HS-5 (cell line): ENCODE measurements at places on chromosomes 1 and 21.

- no peak for DNase-seq
These were observed 306.2 kb downstream of the FAM72C start for GRCh38 chr1:143665606-143666005.

GRCh38 chr1:53080769-53081168, 18.8 kb downstream of the PODN start:
- no peak for DNase-seq

- no peak for DNase-seq
These were observed 162.4 kb downstream of the ZSCAN20 start for GRCh38 chr1:33634806-33635205.

DNA sequence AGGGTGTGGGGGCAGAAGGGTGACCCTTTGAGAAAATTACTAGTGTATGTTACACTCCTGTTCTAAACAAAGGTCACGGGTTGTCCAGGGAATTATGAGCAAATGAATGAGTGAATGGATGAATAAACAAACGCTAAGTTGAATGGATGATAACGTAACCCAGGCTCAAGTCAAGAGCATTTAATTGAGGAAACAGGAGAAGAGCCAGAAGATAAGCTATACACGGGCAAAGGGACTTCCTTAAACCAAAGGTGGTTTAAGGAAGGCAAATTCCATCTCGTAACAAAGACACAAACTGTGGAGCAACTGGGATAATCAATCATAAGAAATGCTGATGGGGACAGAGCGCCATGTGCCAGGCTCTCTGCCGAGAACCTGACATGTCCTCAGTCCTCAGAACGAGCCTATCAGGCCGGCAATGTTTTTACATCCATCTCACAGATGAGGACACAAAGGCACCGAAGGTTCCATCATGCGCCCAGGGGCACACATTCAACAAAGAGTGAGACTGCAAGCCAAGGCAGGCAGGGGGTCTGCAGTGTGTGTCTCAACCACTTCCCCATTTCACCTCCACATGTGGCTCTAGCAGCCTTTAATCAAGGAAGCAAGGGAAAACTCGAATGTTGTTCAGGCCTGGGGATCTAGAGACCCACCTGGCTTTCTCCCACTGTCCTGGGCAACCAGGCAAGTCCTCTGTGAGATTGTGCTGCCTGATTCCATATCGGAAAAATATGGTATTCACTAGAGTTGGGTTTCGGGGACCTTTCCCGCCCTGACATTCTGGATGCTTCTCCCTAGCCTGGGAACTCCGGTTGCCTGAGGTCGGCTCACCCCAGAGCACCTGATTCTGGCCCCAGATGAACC, 126.8 kb upstream of the EDN2 start:
- no peak for DNase-seq

- DNase-seq = no peak
These were observed 98.4 kb upstream of the LYPLAL1 start for GRCh38 chr1:219075121-219075879.

DNA sequence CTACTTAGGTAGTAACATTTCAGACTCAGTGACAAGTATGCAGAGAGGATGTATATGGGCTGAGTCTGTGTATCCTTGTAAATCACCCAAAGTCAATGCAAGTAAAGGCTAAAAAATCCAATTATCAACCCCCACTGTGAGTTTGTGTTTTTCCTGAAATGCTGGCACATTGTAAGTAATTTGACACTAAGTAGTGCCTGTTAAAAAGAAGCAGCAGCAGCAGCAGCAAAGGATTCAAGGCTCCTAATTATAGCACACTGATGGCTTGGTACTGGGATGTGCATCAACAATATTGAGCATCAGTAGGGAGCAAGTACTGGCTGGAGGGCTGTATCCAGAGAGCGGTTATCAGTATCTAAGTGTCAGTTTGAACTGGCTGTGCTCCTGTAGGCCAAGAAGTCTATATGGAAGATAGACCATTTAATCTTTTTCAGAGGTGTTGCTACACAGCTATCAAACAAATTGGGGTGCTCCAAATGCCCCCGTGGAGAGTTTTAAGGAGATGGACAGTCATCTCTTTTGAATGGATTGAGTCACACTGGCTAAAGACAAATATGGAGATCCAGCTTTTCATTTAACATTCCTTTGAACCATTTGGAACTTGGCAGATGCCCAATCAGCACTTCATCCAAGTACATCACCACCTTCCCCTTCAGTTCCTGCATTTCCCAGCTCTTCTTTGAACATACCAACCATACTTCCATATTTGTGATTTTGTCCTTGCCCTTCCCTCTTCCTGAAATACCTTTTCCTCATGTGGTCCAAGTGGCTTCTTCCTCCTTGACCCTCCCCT, 241.2 kb upstream of the ST6GALNAC5 start:
- DNase-seq = no peak

DNA sequence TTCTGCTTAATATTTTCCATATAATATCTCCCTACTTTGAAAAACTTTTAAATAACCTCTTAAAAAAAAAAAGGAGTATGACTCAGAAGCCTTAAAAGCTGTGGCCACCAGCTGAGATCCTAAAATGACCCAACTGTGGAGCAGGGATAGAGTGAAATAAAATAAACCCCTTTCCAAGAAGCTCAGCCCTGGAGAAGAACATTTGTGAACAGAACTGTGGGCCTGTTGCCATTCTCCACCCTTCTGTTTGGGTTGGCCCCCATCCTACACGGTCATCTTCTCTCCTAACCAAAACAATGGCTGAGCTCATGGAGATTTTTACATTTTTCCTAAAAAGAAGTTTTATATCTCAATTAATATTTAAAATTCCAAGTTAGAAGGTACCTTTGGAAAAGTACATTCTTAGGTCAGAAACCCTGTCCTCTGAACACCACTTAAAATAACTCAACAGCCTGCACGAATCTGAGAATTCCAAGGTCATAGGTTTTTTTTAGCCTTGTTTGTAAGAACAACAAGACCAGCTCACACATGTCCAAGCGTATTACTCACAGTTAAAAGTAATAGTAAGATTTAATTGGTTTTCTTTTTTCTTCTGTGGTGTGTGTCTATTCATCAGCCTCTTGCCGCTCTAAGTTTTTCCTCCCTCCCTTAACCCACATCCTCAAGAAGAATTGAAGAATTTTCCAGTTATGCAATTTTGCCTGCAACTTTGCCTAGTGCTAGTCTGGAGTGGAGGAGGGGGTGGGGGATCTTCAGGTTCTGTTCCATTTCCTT, 107.7 kb upstream of the ERRFI1 start:
- DNase-seq = peak; percentile 75

- no peak for DNase-seq
These were observed 79.0 kb upstream of the CAPZB start for GRCh38 chr1:19564366-19564765.

GRCh38 chr21:27596196-27596595, 629.3 kb upstream of the ADAMTS5 start:
- DNase-seq = no peak

DNA sequence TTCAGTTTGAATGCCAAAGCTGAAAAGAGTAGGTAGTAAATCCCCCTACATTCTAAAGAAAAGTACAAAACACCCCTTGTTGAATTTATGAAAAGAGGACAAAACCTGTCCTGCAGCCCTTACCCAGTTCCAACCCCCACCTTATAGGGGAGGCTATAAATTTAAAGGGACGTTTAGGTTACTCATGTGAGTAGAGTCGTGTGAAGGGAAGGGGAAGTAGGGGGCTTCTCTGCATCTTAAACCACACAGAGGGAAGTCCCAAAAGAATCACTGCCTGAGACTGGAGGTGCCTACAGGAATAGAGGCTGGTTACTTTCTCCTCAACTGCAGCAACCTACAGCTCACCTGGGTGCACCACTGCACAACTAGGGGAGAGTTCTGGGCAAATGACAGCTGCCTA, 36.7 kb upstream of the KIRREL1 start:
- no peak for DNase-seq

GRCh38 chr1:17829579-17829978, 74.4 kb downstream of the ACTL8 start:
- DNase-seq = no peak

DNA sequence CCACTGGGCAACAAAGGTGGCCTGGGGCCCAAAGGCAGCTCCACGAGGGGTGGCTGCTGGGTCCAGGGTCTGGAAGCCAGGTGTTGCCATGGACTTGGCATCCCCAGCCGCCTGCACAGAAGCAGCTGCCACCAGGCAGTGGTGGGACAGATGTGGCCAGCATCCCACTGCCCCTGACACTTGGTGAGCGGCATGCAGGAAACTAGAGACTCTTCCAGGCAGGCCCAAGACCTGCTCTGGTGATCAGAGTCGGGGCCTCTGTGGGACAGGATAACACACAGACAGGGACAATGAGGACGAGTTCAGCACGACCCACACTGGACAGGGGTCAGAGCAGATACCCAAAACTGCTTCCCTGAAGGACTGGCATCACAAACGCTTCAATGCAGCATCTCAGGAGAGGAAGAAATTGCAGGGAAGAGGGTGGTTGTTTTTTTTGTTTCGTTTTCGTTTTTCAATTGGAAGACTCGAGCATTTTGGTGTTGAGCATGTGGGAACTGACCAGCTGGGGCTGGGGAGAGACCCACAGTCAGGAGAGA, 34.1 kb upstream of the RNF187 start:
- no peak for DNase-seq

DNA sequence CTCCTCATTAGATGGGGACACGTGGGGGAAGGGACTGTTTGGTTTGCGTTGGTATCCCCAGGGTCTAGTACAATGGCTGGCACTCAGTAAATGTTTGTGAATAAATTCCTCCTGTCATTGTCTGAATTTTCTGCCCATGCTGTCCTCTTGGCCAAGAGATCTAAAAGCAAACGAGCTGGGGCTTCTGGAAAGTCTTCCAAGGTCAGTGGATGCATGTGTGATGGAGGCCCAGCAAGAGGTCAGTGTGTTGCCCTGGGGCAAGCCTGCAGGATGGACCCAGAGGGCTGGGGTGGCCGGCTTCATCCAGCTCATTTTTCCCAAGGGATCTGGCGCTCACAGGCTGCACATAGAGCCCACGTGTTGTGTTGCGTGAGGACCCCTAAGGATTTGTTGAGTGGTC, 30.0 kb upstream of the JUN start:
- DNase-seq = no peak

GRCh38 chr1:205930195-205930577, 13.1 kb downstream of the SLC26A9 start:
- DNase-seq = no peak

DNA sequence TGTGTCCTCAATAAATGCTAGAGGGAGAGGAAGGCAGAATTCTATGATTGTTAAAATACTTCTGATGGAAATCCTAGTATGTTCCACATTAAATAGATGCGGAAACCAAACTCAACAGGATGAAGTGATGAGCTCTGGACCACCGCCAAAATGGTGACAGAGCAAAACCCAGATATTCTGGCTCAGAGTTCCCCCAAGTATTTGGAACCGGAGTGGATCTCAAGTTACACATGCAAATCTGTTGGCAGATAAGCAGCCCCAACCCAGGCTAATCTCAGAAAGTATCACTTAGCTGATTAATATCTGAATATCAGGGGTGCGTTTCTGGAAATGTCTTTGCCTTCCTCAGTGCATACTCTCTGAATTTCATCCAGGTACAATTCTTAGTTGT, 17.4 kb upstream of the GRHL3 start:
- no peak for DNase-seq

DNA sequence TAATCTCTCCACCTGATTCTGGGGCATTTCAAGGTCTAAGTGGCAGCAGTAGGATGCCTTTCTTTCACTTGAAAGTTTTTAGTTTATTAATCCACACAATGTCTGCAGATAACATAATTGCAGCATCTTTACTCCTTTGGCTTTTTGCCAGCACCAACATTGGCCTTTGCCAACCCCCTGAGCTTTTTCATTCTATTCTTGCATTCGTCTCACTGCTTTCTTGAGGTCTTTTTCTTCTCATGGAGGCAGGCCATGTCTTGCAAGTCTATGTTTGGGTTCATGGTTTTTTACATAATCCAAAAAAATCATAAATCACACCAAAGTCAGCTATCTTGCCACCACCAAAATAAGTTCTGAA, 30.4 kb upstream of the COG2 start:
- no peak for DNase-seq

DNA sequence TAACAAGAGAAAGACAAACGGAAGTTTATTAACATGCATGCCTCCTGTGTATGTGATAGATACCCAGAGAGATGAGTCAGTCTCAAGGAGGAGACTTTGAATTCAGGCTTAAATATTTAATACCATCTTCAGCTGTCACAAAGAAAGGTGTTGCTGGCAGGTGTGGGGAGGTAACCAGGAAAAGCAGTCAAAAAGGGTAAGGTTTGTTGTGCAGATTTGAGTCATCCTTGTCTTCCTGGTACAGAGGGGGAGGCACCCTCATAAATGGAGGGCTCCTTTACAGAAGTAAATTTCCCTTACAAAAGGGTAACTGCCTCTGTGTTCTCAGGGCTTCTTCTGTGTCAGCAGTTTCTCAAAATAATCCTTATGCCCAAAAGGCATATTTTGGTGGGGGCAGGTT, 75.2 kb upstream of the B3GALT5 start:
- DNase-seq = no peak

- no peak for DNase-seq
These were observed 689 bp upstream of the ZNF644 start for GRCh38 chr1:91022518-91022929.

DNA sequence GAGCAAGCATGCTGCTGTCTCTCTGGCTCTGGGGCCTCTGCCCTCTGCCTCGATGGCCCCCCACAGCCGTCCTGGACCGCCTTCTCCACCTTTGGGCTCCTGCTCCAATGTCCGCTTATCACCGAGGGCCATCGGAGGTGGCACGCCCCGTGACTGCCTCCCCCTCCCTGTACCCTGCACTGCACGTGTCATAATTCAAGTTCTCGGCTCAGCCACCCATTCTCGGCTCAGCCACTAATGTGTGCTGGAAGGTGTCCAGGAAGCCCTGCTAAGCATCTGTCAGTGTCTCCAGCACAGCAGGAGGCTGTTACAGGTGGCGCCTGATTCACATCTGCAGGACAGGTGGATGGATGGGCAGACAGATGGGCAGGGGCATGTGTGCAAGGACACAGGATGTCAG, 45.5 kb downstream of the TP73 start:
- DNase-seq = no peak

- no peak for DNase-seq
These were observed 776 bp upstream of the TNFRSF9 start for GRCh38 chr1:7941437-7941793.

DNA sequence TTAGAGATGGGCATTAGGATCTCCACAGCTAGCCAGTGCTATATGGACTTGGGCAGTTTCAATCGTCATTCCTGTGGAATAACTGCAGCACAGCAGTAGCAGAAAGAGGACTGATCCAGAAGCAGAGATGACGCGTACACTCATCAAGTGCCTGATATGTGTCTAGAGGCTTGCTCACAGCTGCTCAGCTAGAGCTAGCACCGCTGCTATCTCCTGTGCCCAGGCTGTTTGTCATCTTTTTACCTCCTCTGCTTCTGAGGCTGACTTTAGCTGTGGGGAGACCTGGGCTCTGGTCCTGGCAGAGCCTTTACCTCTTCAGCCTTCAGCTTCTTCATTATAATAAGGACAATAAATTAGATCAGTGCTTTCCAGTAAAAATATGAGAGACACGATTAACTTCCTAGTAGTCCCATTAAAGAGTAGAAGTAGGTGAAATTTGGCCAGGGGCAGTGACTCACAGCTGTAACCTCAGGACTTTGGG, 5.3 kb downstream of the TENT5C start:
- no peak for DNase-seq

DNA sequence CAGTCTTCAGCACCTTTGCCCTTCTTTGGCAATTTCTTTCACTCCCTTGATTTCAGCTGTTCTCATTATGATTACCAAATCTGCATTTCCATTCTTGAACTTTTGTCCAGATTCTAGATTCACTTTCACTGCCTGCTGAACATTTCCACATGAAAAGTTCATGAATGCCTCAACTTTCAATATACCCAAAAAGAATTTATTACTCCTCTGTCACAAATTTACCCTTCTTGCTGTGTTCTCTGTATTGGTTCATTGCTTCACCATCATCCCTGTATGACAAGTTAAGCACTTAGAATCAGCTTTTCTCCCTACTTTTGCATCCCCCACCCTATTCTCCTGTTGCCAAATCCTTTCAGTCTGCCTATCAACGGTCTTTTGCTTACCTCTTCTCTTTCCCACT, 112.6 kb upstream of the PKN2 start:
- no peak for DNase-seq
